Inflammatory macrophage treated with lipopolysaccharide for 1 hour (primary cell): ENCODE measurements at places on chromosomes 3 and 15.

- DNase-seq: no peak
These were observed 35.2 kb downstream of the ABTB1 start for GRCh38 chr3:127707851-127708411.

- DNase-seq: no peak
These were observed 457.8 kb upstream of the UBE2E2 start for GRCh38 chr3:22745321-22745720.

- DNase-seq: no peak
These were observed 111.2 kb upstream of the SLC25A36 start for GRCh38 chr3:140830391-140830790.

GRCh38 chr3:180283251-180283650, 246.5 kb upstream of the PEX5L start:
- no peak for DNase-seq

DNA sequence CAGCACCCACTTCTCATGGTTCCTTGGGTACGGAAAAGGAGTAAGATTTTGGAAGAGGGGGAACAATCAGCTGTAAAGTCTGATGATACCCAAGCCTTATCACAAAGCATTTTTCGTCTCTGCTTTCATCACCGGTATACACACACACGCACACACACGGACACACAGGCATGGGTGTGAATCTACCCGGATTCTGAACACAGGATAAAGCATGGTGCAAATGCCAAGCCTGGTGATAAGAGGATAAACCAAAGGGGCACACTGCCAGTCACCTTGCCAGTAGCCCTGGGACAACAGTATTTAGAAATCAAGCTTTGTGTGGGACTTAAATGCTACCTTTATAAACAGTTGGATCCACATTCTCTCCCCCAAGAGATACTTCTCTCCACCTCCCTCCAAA, 22.2 kb downstream of the FAM174B start:
- no peak for DNase-seq

DNA sequence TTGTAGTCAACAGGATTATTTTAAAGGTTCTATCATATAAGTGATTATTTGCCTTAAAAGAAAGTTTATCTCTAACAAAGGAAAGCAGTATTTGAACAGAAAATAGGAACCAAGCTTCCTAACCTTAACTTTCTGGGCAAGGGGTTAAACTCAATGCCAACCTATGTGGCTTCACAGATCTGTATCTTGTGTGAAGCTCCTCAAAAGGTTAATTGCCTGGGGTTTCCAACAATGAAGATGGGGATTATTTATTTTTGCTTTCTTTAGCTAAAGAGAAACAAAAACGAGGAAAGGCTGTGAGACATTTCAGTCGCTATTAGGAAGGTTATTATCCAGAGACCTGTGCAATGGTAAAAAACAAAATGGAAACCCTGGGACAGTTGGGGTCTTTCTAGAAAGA, 1.1 kb upstream of the WDR82 start:
- DNase-seq: no peak

DNA sequence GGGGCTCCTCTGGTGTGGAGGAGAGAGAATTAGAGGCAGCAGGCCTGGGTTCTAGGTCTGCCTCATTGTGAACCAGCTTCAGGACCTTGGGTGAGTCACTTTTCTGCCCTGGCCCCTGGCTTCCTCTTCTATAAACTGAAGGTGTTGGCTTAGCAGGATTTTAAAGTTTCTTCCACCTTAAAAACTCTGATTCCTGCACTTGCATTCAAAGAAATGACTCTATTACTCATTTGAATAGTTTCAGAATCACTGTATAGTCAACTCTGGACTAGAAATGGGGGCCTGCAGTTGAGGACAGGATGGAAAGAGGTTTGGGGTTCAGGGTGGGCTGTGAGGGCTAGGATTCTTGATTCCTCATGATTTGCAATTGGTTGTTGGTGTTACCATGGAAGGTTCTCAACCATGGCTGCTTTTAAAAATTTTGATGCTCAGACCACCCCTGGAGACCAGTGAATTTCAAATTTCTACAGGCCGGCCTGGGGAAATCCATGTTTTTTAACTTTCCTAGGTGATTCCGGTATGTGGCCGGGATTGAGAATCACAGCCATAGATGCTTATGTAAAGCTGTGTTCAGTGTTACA, 19.9 kb downstream of the SMAD3 start:
- DNase-seq: no peak
